Glutamatergic neuron (in vitro differentiated cells): ENCODE measurements at places on chromosomes 1 and 21. TPM values are rescaled to one million over a fixed set of nuclear protein-coding genes. Genes with fewer than 3 reads are reported as not detected.

The CYYR1 gene
- 40.7 TPM for total RNA-seq

The RCSD1 gene
- not detected for total RNA-seq

The ACTN2 gene
- total RNA-seq, result 2.7 TPM

The NTMT2 gene
- not detected for total RNA-seq

The KRTAP10-4 gene
- not detected for total RNA-seq

The HMGCS2 gene
- total RNA-seq, result not detected
